Upper lobe of left lung (tissue), 6 donors: ENCODE measurements at places on chromosomes 4 and X.

GRCh38 chrX:153443476-153444332, 2.2 kb downstream of the TREX2 start:
- no peaks in the 10 kb centered on the region for H3K36me3 ChIP-seq
- no peaks in the 10 kb centered on the region for H3K4me1 ChIP-seq

GRCh38 chrX:83419030-83419792, 88.9 kb upstream of the POU3F4 start:
- no peak for DNase-seq
- no peak overlapping the region for H3K27ac ChIP-seq
- H3K27me3 ChIP-seq, result no peaks in the 10 kb centered on the region
- no peaks in the 10 kb centered on the region for H3K36me3 ChIP-seq
- H3K4me3 ChIP-seq, result no peak overlapping the region

DNA sequence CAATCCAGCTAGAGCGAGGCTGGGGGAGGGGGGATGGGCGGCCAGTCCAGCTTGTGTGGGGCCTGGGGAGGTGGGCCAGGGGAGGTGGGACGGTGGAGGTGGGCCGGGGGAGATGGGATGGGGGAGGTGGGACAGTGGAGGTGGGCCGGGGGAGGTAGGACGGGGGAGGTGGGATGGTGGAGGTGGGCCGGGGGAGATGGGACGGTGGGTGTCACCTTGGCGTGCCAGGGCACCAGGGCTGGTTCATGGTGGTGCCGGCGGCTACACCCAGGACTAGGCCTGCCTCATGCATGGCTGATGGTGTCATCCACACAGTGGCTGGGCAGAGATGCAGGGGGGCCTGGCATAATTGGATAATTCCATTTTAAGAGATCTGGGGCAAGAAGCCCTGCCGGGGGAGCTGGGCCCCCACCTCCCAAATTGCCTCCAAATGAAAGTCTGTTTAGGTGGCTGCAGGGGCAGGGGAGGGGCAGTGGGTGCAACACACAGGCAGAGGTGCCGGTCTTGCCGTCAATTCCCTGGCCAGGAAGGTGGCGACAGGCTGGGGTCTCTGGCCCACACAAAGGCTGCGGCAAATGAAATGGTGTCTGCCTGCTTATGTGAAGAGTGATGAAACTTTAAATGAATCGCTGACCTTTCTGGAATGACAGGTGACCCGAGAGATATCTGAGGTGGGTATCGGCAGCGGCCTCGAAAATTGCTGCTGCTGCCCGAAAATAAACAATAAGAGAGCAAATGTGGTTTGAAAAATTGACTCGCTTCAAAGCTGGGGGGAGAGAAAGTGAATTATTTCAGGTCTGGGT, 82.1 kb downstream of the FAM53A start:
- no peaks in the 10 kb centered on the region for H3K36me3 ChIP-seq
- H3K27me3 ChIP-seq, result no peaks in the 10 kb centered on the region
- H3K4me3 ChIP-seq, result no peak overlapping the region
- no peak overlapping the region for H3K27ac ChIP-seq

- H3K36me3 ChIP-seq, result no peaks in the 10 kb centered on the region
- no peak overlapping the region for H3K27ac ChIP-seq
- H3K4me1 ChIP-seq, result peaks cover 6% of the 10 kb centered on the region
- H3K4me3 ChIP-seq, result no peak overlapping the region
- H3K27me3 ChIP-seq, result no peaks in the 10 kb centered on the region
Measured at GRCh38 chr4:36208893-36209473, 35.3 kb downstream of the ARAP2 start.

DNA sequence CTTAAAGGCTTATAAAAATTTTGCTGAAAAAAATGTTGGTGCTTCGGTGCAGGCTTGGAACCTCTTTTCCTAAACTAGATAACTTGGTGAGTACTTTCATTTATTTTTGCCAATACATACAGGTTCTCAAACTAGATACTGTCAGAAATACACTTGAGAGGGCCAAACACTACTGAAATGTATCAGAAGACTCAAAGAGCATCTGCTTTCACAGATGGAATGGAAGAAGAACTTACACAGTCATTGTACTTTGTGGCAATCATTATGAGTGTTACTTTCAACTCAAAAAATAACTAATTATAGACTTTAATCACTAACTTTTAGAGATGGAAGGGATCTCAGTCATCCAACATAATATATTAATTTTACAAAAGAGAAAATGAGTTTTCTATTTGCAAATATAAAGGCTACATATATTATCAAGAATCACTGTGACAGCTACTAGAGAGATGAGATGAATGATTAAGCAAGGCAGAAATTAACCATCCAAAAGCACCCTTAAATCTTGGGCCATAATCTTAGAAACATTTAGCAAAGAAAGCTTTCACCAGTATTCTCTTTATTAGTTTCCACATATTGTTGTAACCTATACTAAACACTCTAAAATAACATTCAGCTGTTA, 1.0 kb downstream of the ENAM start:
- H3K27ac ChIP-seq, result no peak overlapping the region
- H3K36me3 ChIP-seq, result no peaks in the 10 kb centered on the region
- DNase-seq, result no peak

- no peak for DNase-seq
- no peak overlapping the region for H3K4me3 ChIP-seq
- H3K27ac ChIP-seq, result no peak overlapping the region
- H3K4me1 ChIP-seq, result no peaks in the 10 kb centered on the region
- no peaks in the 10 kb centered on the region for H3K27me3 ChIP-seq
- H3K36me3 ChIP-seq, result no peaks in the 10 kb centered on the region
Measured at GRCh38 chr4:176188654-176189053, 6.7 kb downstream of the SPATA4 start.

- no peaks in the 10 kb centered on the region for H3K36me3 ChIP-seq
- no peak overlapping the region for H3K27ac ChIP-seq
- H3K4me3 ChIP-seq, result no peak overlapping the region
- no peaks in the 10 kb centered on the region for H3K4me1 ChIP-seq
Measured at GRCh38 chrX:17247144-17247543, 127.9 kb upstream of the NHS start.

- H3K36me3 ChIP-seq, result peaks cover 18% of the 10 kb centered on the region
- no peaks in the 10 kb centered on the region for H3K4me1 ChIP-seq
- no peak overlapping the region for H3K27ac ChIP-seq
- no peak for DNase-seq
Measured at GRCh38 chr4:3497523-3498389, 34.5 kb downstream of the LRPAP1 start.

DNA sequence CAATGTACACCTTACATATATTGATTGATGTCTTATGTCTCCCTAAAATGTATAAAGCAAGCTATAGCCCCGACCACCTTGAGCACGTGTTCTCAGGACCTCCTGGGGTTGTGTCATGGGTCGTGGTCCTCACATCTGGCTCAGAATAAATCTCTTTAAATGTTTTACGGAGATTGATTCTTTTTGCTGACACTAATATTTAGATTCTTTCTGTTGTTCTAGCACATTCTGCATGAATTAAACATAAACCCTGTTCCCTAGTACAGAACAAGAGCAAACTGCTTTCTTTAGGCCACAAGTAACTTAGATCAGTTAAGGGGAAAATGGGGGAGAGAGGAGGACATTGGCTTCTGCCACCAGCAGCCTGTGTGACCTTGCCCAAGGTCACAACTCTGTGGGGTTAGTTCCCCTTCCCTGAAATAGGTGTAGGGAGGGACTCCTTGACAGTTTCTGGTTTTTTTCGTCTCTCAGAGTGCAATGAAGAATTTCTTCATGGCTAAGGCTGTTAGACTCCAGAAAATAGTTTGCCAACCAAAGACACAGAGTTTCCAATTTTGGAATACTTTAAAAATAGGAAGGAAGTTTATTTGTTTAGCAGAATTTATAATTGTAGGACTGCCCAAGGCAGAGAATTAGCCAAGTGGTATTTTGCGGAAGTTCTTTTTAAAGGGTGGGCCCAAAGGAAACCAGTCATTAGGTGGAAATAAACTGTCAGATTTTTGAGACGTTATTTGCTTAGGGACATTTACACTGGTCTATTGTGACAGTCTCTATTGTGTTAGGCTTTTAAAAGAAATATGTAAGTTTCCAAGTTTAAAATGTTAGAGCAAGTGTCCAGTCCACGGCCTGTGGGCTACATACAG, 29.4 kb downstream of the PTTG2 start:
- no peaks in the 10 kb centered on the region for H3K36me3 ChIP-seq
- H3K4me3 ChIP-seq, result no peak overlapping the region
- no peak for DNase-seq
- peak overlapping the region; percentile 65 for H3K27ac ChIP-seq

DNA sequence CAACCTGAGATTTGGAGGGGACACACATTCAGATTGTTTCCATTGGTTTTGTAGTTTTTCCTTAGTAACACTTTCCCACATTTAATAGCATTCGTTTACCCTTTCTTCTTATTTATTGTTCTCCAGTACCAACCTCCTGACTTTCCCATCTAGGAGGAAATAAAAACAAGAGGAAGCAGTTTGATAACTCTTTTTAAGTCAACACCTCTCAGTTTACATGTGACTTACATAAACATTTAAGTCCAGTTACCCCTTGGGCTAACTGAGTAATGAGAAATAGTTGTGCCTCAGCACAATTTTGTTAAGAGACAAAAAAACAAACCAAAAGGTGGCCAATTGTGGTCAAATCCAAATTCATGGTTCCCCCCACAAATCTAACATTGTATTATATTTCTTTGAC, 34.8 kb downstream of the PHOX2B start:
- no peak for DNase-seq
- H3K27me3 ChIP-seq, result no peaks in the 10 kb centered on the region
- no peaks in the 10 kb centered on the region for H3K36me3 ChIP-seq
- no peak overlapping the region for H3K4me3 ChIP-seq
- H3K4me1 ChIP-seq, result no peaks in the 10 kb centered on the region
- H3K27ac ChIP-seq, result no peak overlapping the region

DNA sequence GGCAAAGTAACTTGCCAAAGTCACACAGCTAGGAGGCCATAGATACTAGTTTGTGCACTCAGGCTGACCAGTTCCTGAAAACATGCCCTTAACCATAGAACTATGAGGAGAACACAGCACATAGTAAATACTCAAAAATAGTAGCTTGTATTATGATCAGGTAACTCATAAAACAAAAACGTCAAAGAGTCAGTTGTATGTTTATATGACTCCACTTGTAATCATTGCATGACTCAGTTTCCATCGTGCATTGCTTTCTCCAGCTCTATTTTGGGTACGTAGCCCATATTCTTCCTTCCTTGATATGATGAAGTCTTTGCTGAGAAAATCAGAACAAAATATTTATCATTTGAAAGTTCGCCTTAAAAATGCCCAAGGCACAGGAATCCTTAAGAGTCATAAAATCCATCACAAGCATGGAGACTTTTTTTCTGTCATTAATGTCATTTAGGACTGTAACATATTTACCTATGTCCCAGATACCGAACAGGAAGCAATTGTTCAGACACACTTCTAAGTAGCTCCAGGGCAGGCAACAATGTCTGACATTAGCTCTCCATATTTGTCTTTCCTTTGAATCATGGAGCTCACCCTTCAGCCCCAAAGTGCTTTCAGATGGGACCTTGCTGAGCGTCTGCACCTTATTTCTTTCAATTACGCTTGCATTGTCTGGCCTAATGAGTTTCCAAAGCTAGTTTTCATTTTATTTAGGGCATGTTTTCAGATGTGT, 11.2 kb upstream of the MID1 start:
- DNase-seq, result no peak
- no peaks in the 10 kb centered on the region for H3K4me1 ChIP-seq
- H3K4me3 ChIP-seq, result no peak overlapping the region
- no peaks in the 10 kb centered on the region for H3K36me3 ChIP-seq
- H3K27ac ChIP-seq, result no peak overlapping the region

DNA sequence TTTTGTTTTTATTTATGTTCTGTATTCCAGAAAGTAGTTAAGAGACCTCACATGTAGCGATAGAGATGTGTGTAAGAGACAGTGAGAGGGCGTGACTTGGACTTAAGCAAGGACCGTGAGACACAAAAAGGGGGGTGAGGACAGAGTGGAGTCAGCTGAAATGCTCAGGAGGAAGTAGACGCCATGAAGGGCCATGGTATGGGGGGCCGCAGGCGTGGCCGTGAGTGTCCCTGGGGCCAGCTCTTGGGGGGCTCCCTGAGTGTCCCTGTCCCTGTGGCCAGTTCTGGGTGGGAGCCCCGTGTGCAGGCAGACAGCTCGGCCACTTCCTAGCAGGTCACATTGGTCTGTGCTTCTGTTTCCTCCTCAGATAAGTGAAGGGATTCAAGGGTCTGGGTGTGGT, 23.0 kb upstream of the MSANTD1 start:
- peak; percentile 77 for DNase-seq
- H3K27ac ChIP-seq, result peak overlapping the region; percentile 60
- no peak overlapping the region for H3K4me3 ChIP-seq
- H3K36me3 ChIP-seq, result peaks cover 88% of the 10 kb centered on the region
- peaks cover 11% of the 10 kb centered on the region for H3K4me1 ChIP-seq

GRCh38 chr4:86762649-86763048, 86.5 kb downstream of the SLC10A6 start:
- no peak overlapping the region for H3K27ac ChIP-seq
- peaks cover 6% of the 10 kb centered on the region for H3K36me3 ChIP-seq

- no peak for DNase-seq
- H3K27ac ChIP-seq, result no peak overlapping the region
- H3K4me3 ChIP-seq, result no peak overlapping the region
Measured at GRCh38 chr4:55498051-55498450, 48.7 kb downstream of the CLOCK start.

DNA sequence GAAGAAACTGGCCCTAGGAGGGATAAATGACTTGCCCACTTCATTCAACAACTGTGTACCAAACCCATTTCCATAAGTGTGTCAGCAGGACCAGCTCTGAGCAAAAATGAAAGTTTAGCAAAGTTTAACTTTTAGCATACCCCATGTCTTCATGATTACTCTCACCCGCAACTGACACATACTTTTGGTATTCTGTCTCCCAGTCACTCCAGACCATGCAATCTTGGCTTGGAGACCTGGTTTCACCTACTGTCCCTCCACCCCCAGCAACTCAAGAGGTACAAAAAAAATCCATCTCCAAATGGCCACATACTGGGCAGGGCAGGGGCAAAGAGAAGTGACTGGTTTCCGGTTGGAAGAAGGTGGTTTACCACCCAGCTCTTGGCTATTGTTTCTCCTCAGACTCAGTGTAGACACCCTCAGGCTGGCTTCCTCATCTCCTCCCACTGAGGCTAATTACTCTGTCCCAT, 79.8 kb downstream of the RLIM start:
- H3K4me1 ChIP-seq, result peaks cover 4% of the 10 kb centered on the region
- H3K27me3 ChIP-seq, result no peaks in the 10 kb centered on the region
- H3K27ac ChIP-seq, result peak overlapping the region; percentile 88
